DMS79 treated with DMSO at 0.1 percent for 48 hours (cell line): ENCODE measurements at places on chromosomes 12 and 14.
A peak's percentile ranks its signal among the peaks of the same experiment; 100 is the strongest.

- no peak for DNase-seq
Observed at GRCh38 chr12:30197392-30198057, 413.8 kb upstream of the TMTC1 start.

DNA sequence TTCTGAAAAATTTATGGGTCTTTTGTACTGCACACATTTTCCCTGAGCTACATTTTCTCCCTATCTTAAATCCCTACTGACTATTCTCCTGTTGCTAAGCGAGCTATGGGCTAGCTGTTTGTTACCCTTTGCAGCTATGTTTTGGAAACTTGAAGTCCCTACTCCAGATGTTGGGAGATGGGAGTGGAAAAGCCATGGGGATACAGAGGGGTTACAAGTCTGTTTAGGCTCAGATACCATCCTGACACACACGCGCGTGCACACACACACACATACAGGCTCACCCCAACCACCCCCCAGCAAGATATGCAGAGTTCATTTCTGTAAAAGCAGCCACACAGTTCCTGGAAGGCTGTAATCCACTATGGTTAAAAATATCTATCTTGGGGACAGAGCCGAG lies 15.8 kb downstream of the ATP5MC2 start:
- DNase-seq, result no peak

DNA sequence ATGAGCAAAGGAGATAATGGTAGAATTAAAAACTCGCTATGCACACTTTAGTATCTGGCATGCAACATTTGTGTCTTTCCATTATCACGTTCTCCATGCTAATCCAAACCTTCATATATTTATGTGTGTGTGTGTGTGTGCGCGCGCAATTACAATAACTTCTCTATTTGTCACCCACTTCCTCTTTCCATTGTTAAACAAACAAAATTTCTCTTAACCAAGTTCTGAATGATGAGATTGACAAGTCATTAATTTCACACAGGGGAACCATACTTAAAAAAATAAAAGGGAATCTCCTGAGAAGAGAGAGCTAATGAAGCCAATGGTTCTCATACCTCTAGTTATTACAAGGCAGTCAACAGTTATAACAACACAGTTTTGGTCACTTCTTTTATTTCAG lies 575.9 kb upstream of the MDGA2 start:
- DNase-seq, result no peak

DNA sequence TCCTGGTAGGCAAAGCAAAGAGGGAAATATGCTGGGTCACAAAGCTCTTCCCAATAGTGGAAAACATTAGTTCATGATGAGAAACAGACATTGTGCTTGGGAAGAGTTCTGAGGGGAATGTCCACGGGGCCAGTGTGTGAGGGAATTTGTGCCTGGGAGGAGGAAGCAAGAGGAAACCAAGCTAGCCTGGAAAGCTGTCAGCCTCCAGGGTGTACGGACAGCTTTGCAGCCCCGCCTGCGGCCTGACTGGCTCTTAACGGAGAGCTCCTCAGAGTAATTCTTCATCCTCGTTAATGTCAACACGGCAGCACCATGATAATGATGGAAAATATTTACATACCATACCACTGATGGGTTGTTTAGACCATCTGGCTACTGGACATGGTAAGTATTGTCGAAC lies 32.4 kb downstream of the PITPNM2 start:
- DNase-seq, result no peak

DNA sequence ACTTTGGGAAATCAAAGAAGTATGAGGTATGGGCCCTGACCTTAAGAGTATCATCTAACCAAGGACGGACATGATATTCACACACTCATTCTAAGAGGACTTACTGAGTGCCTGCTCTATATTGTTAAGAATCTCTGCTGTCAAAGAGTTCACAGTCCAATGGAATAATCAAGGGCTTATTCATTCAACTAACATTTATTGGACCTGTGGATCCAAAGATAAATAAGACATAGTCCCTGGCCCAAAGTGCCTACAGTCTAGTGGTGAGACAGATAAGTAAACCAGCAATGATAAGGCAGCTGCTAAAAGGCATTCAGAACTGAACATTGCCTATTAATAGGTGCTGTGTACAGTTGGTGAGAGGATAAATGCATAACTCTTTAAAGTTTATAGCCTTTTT lies 11.0 kb downstream of the WDR20 start:
- DNase-seq, result no peak

DNA sequence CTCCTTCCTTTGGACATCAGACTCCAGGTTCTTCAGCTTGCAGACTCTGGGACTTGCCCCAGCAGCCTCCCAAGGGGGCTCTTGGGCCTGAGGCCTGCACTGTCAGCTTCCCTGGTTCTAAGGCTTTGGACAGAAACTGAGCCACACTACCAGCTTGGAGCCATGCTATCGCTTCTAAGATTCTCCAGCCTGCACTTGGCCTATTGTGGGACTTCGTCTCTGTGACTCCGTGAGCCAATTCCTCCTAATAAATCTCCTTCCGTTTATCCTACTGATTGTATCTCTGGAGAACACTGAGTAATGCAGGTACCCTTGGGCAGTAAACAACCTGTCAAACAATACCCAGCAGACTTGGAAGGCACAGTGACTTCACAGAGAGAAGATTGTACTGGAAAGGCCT lies 24.9 kb upstream of the RHOJ start:
- DNase-seq, result no peak

GRCh38 chr14:33943096-33943883 lies 7.6 kb downstream of the EGLN3 start:
- DNase-seq, result peak; percentile 99

DNA sequence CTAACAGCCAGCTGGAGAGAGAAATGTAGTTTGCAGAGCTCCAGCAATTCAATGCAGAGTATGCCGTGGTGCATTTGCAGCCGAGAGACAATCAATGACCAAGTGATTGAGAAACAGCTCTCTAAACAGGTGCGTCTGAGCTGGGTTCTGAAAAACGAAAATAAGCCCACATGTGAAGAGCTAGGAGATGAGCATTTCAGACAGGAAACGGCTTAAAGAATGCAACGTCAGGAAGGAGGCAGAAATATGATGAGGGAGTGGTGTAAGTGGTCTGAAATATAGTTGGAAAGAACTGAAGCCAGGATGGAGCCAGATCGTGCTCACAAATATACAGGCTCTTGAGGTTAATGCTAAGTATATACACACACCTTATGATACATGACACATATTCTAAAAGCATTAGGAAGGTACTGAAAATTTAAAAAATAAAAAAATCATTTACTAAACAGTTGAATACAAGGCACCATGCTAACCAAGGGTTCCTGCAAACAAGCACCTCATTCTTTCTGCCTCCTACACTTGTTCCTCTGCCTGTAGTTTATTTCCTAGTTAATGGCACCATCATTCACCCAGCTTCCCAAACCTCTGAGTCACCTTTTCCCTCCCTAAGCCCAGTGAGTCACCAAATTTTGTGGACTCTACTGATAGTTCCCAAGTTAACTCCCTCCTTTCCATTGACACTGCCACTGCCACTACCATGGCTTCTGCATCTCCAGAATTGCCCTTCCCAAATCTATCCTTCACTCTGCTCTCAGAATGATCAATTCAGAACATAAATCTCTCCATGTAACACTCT lies 2.3 kb upstream of the GARIN2 start:
- DNase-seq, result no peak

- DNase-seq, result no peak
Observed at GRCh38 chr12:123942238-123942653, 30.4 kb downstream of the CCDC92 start.

DNA sequence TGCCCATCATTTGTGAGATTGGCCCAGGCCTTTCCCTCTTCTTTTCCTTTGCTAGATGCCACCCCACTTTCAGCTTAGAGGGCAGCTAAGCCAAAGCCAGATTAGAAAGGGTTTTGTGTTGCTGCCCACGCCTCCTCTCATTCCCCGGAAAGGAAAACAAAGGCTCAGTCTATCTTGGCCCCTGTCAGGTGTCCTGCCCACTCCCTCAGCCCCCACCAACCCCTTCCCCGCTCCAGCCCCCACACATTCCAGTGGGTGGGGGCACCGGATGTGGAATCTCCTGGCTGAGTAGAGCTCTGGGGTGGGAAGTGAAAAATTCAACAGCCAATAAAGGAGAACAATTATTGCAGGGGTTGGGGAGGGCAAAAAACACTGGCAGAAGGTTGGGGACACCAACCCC lies 2.2 kb downstream of the BLOC1S1 start:
- no peak for DNase-seq

DNA sequence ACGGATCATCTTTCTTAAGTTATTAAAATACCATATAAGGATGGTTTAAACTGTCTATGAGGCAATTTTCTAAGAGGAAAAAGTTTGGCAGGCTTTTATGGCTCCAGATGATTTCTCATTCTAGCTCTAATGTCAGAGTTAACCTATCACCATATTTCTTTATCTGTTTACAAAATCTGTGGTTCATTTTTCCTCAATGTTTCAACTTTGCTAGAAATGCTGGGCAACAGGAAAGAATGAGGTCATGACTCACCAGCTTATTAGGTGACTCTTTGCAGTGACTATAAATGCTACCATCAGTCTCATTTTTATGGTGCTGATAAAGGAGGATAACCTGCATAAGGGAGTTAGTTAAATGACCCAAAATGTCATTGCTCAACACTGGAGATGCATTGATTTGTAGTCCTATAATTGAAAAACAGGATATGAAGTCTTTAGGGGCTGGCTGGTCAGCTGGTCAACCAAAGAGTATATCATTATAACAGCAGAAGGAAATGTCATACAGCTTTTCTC lies 45.3 kb upstream of the RAP1B start:
- DNase-seq, result no peak

DNA sequence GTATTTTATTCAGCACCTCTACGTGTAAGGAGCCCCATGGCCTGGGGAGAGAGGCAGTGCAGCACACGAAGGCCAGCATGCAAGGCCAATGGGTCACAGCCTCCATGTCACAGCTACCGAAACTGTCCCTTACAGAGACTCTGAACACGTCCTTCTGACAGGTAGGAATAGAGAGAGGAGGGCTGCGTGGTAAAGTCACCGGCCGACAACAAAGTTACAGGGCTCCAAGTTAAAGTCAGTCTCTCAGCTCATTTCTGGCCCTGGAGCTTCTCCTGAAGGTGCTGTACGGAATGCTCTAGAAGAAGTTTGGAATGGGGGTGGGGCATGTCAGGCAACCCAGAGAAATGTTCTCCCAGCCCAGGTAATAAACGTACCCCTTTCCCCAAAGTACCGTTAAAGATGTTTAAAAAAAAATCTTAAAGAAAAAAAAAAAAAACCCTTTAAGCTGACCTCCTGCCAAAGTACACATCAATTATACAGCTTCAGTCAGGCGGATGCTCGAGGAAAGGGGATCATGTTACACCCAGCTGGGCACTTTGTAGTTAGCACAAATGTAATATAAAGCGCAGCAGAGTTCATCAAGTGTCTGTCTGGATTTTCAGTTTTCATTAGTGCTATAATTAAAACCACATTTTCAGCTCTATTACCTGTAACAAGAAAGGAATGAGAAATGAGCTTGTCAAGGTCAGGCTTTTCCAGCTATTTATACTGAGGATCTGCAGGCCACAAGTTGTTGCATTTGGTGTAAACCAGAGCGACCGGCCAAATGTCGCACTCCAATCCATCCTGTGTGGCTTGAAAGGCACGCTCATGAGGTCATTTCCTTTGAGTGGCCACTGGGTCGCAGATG lies 53.3 kb upstream of the CDKN3 start:
- peak; percentile 99 for DNase-seq

DNA sequence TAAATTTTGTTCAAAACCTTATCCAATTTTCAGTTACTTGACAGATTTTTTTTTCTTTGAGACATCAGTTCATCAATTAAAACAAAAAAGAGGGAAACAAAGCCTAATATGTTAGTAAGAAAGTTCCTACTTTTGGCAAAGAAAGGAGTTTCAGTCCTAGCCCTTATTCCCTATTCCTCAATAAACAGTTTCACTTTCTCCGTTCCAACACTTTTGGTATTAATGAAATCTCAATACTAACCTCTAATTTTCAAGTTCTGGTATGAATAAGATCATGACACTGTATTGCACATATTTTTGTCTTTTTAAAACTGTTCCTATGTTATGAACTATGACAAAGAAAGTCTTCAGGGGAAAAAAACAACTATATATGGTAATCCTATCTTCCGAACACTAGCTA lies 48.4 kb downstream of the RPS6KA5 start:
- DNase-seq, result no peak

DNA sequence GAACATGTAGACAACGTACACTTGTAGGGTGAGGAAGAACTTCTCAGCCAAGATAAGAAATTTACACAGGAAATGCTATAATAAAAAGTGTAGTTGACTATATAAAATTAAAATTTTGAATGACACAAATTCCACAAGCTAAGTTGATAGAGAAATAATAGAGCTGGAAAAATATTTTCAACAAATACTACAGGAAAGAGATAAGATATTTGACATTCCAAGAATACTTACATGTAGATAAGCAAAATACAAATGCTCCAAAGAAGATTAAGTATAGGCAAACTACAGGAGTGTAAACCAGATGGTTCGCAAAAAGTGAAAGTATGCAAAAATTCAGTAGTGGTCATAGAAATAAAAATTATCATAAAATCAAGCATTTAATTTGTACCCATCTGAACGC lies 49.2 kb upstream of the ANP32D start:
- no peak for DNase-seq

DNA sequence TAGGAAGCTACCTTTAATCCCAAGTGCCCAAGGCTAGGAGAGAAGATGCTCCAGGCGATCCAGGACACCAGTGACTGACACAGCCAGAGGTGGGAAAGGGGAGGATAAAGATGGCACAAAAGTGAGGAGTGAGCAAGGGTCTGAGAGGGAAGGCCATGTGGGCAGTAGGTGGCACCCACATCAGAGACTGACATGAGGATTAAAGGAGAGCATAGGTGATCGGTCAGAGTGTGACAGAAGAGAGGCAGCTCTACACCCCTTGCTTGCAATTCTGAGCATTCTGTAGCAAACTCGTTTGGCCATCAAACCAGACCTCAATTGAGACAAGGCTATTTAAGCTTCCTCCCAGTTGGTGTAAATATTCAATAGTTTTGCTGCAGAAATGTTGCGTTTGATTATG lies 724 bp upstream of the CD27 start:
- no peak for DNase-seq

DNA sequence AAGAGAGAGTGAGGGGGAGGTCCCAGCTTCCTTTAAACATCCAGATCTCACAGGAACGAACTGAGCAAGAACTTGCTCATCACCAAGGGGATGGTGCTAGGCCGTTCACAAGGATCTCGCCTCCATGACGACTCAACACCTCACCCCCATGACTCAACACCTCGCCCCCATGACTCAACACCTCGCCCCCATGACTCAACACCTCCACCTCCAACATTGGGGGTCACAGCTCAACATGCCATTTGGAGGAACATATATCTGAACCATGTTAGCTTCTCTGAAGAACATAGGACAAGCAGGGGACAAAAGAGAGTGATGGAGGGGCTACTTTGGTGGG lies 66.0 kb upstream of the LHX5 start:
- DNase-seq, result no peak

- no peak for DNase-seq
Observed at GRCh38 chr12:121992059-121992879, 29.4 kb upstream of the BCL7A start.

DNA sequence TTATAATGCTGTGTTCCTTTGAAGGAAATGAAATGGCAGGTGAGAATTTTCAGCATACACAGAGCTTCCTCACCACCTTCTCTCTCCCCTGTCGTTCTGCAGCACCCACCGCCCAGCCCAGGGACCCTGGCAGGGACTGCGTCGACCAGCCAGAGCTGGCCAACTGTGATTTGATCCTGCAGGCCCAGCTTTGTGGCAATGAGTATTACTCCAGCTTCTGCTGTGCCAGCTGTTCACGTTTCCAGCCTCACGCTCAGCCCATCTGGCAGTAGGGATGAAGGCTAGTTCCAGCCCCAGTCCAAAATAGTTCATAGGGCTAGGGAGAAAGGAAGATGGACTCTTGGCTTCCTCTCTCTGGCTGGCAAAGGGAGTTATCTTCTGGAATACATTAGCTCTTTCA lies 35.1 kb downstream of the PAPLN start:
- no peak for DNase-seq
